Activated CD4-positive, alpha-beta T cell treated with anti-CD3 and anti-CD28 coated beads, Interleukin-2, amount 50 U/mL, for 1 hour (primary cell): ENCODE measurements at places on chromosomes 7 and 10.

DNA sequence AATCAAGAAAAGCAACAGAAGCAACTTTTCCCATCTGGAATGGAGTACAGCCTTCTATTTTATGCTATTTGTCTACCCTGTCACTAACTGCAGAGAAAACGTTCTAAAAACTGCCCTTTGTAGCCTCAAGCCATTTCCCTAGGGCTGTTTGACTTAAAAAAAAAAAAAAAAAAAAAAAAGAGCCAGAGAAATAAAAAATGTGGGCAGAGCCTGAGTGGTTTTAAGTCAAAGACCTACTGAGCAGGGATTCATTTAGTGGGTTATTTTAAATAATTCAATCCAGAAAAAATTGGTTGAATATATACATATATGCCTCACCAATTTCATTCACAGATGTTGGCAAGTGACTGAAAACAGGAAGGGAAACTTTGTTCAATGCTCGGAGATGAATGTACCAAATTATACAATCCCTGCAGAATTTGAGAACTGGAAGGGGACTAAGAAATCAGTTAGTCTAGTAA, 75.2 kb downstream of the PPP1R3C start:
- no peak for DNase-seq

DNA sequence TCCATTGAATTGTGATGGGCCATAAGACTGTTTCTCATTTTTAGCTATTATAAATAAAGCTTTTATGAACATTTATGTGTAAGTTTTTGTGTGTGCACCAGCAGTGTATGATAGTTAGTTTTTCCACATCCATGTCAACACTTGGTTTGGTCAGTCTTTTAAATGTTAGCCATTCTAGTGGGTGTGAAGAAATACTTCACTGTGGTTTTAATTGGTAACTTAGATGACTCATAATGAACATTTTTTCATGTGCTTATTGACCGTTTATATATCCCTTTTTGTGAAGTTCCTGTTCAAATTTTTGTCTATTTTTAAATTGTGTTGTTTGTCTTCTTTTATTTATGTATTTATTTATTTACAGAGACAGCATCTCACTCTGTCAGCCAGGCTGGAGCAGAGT, 23.6 kb upstream of the PDK4 start:
- DNase-seq = no peak

- no peak for DNase-seq
Measured at GRCh38 chr10:7117806-7118674, 292.8 kb downstream of the SFMBT2 start.

GRCh38 chr10:31288962-31289361, 30.1 kb upstream of the ZEB1 start:
- DNase-seq = no peak

GRCh38 chr10:122078965-122079795, 90.2 kb downstream of the TACC2 start:
- no peak for DNase-seq

GRCh38 chr10:122850705-122851640, 5.3 kb upstream of the CUZD1 start:
- no peak for DNase-seq

- DNase-seq = no peak
Measured at GRCh38 chr7:22610951-22611757, 111.2 kb upstream of the STEAP1B start.

GRCh38 chr7:80924090-80924489, 5.2 kb upstream of the SEMA3C start:
- DNase-seq = no peak

DNA sequence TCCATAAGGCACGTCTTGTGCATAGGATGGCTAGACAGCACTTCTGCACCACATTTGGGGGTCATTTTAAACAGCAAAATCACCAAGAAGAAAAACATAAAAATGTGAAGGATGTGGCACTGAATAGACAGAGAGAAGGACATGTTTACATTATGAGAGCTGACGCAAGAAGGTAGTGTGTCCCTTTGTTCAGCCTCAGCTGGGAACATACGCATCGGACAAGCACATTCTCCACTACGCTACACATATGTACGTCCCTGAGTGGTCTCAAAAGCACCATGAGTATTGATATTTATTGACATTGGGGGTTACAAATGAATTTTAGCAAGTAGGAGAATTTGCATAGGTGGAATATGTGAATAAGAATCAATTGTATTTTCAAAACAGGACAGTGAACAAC, 20.2 kb downstream of the DDC start:
- DNase-seq = no peak

- no peak for DNase-seq
Measured at GRCh38 chr10:30349967-30350735, 1.1 kb upstream of the MTPAP start.

- no peak for DNase-seq
Measured at GRCh38 chr7:44153948-44154335, 12.8 kb upstream of the MYL7 start.

GRCh38 chr10:5532307-5532605, 7.5 kb downstream of the CALML3 start:
- DNase-seq = no peak

DNA sequence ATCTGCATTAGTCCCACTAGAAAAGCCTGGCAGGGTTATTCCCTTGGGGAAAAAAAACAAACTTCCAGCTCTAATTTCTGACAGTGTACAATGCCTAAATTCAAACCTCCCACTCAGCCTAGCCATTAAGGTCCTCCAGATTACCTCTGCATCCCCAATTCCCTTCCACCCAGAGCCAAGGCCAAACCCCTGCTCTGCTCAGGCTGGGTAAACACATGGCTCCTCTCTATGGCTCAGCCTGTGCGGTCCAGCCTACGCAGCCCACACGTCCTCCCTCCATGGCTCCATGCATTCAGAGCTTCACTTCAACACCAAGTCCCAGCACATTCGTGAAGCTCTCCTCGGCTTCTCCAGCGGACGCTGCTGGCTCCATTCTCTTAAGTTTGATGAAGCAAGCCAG, 5.2 kb downstream of the DLG5 start:
- DNase-seq = no peak

DNA sequence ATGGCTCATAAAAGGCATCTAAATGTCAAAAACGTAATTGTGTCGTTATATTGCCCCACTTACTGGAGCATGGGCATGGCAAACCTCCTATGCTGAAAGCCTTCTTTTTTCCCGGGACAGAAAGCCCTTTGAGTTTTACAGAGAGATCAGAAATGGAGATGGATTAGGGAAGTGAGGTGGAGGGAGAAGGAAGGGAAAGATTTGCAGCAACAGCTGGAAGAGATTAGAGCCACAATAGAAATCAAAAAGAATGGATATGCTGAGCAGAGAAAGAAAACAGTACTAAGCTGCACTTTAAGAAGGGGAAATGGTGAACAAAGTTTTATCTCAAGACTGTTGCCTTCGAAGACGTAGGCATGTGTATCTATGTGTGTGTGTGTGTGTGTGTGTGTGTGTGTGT, 97.2 kb upstream of the PCGF5 start:
- DNase-seq = no peak

GRCh38 chr10:58756130-58756719, 243.6 kb downstream of the BICC1 start:
- no peak for DNase-seq

GRCh38 chr7:276230-276835, 13.6 kb upstream of the FOXL3 start:
- no peak for DNase-seq

GRCh38 chr10:88525371-88526069, 57.6 kb downstream of the RNLS start:
- no peak for DNase-seq

DNA sequence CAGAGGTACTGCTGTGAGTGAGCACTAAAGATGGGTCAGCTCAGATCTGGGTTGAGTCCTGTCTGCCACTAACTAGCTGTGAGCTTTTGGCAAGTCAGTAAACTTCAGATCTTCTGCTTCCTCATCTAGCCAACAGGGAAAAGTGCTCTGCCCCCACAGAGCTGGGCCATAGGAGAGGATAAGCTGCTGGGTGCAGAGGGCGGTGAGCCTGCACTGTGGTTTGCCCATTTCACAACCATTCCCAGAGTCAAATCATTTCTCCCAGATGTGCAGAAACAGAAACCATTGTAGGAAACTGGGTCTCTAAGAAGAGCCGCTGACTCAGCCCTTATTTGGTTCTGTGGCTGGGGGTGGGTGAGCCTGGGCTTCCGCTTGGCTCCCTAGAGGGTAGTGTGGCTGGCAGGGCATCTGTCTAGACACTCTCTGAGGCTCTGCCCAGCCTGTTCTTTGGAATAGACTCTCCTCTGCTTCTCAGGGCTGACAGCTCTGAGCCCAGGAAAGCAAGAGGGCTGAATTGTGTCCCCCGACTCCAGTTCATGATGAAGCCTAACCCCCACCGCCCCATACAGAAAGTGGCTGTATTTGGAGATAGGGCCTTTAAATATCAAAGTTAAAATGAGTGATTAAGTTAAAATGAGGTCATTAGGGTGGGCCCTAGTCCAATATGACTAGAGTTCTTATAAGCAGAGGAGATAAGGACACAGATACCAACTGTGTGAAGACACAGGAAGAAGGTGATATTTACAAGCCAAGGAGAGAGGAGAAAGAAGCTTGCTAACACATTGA, 29.5 kb upstream of the ARHGAP22 start:
- DNase-seq = no peak

DNA sequence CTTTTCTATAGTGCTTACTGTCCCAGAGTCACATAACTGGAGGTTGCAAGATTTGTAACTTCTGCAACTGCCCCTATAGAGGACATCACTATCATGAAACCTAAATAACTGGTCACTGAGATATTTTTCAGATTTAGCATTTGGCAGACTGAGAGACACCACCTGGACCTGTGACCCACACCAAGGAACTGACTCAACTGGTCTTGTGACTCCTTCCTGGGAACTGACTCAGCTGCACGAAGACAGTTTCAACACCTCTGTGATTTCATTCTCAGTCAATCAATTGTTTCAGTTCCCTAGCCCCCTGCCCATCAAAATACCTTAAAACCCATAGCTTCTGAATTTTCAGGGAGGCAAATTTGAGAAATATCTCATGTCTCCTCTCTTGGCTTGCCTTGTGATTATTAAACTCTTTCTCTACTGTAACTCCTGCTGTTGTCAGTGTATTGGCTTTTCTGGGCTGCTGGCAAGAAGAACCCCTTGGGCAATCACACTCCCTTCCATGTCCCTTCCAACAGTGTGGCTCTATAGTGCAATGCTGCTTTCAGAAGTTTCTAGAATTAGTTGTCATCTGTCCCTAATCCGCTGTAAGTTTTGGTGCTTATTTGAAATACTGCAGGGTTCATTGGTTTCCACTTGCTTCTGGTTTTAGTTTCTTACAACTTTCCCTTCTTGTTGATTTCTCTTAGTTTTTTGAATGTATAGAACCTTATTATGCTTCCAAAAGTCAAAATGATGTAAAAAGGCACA, 127.8 kb upstream of the ADCY1 start:
- DNase-seq = no peak

DNA sequence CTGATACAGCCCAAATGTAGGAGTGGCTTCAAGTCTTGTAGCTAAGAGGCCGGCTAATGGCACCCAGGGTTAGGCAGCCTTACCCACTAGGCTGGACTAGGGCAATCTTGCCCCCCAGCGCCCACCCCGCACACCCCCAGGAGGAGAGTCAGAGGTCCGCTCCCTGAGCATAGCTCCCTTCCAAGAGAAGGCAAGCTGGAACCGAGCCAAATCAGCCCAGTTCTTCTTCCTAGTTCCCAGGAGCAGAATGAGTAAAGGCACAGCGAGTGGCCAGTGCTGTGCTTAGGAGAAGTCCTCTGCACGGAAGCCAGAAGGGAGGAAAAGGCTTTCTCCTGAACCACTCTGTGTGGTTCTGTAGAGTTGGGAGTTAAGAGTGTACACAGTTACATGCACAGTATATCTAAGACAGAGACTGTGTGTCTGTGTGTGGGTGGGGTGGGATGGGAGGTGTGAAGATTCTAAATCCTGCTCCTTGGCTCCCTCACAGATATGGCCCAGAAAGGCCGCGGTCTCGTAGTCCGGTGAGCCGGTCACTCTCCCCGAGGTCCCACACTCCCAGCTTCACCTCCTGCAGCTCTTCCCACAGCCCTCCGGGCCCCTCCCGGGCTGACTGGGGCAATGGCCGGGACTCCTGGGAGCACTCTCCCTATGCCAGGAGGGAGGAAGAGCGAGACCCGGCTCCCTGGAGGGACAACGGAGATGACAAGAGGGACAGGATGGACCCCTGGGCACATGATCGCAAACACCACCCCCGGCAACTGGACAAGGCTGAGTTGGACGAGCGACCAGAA, 59.7 kb upstream of the PDCD4 start:
- no peak for DNase-seq

DNA sequence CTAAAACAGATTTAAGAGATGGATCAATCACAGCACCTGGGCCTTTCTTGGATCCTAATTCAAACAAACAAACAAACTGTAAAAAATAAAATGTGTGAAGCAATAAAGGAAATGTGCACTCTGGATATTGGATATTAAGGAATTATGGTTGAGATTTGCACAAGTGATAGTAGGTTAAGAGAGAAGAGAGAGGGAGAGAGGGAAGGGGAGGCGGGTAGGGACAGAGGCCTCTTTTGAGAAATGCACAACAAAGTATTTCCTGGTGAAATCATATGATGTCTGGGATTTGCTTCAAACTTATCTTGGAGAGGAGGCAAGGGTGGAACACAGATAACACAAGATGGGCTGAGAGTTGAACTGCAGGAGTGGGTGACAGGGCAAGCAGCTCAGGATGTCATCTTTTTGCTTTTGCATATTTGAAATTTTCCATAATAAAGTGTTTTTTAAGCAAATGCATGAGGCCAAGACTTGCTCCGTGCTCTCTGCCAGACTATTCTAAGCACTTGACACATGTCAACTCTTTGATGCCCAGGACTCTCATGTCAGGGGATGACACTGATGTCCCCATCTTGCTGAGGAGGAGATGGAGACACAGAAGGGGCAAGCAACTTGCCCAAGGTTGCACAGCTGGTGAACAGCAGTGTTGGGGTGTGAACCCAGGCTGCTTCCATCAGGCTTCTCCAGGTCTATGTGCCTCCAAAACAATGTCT, 9.1 kb upstream of the AEBP1 start:
- no peak for DNase-seq

GRCh38 chr10:100065084-100065660, 16.5 kb downstream of the CPN1 start:
- DNase-seq = no peak

GRCh38 chr7:96080027-96080426, 241.9 kb downstream of the SLC25A13 start:
- no peak for DNase-seq

GRCh38 chr10:124012583-124012982, 80.8 kb downstream of the CHST15 start:
- DNase-seq = no peak

GRCh38 chr10:70509757-70510147, 31.2 kb downstream of the PALD1 start:
- DNase-seq = no peak

GRCh38 chr7:17532861-17533404, 234.5 kb downstream of the AHR start:
- no peak for DNase-seq

- DNase-seq = no peak
Measured at GRCh38 chr10:96608805-96609204, 22.0 kb upstream of the TM9SF3 start.

- no peak for DNase-seq
Measured at GRCh38 chr10:122419016-122419415, 35.4 kb upstream of the ARMS2 start.

GRCh38 chr10:86350897-86351296, 15.7 kb downstream of the GRID1 start:
- no peak for DNase-seq
